Prostate gland (tissue), 2 donors: ENCODE measurements at places on chromosomes 5 and 9. TPM values are rescaled to one million over a fixed set of nuclear protein-coding genes. Genes with fewer than 3 reads are reported as not detected.
A peak's percentile ranks its signal among the peaks of the same experiment; 100 is the strongest.

DNA sequence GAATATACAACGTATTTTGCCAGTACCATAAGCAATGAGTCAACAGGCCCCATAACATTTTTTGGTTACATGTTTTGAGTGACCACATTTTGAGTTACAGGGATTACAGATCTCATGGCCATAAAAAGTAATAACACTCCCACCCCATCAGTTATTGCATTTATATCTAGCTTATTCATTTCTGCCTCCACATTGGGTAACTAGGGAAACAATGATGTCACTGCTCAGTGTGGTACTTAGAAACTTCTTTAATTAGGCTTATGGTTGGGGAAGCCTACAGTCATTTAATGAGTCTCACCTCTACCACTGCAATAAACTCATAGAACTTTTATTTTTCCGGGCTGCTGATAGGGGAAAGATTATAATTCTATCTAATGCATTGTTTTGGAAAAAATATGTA is 39.9 kb upstream of the SMIM15 start:
- no peaks in the 10 kb centered on the region for H3K36me3 ChIP-seq
- no peak for DNase-seq
- no peak overlapping the region for H3K4me3 ChIP-seq
- H3K27me3 ChIP-seq: no peaks in the 10 kb centered on the region
- no peak overlapping the region for H3K27ac ChIP-seq
- H3K4me1 ChIP-seq: no peaks in the 10 kb centered on the region

SPINK5 gene
- 2.6 TPM for total RNA-seq

DNA sequence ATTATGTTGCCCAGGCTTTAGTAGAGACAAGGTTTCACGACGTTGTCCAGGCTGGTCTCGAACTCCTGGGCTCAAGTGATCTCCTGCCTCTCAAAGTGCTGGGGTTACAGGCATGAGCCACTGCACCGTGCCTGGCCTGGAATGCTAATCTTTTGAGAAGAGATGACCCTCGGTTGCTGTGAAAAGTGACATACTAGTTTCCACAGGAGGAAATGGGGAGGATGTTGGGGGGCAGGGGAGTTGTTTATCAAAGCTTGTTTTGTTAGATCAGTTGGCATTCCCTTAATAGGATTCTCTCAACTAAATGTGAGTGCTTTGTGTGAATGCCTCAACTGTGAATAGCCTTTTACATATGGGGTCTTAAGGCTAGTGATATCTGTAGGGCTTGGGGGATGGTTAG is 16.4 kb upstream of the MATR3 start:
- H3K27me3 ChIP-seq: no peaks in the 10 kb centered on the region
- no peaks in the 10 kb centered on the region for H3K36me3 ChIP-seq
- H3K4me3 ChIP-seq: no peak overlapping the region
- H3K27ac ChIP-seq: peak overlapping the region; percentile 45

DNA sequence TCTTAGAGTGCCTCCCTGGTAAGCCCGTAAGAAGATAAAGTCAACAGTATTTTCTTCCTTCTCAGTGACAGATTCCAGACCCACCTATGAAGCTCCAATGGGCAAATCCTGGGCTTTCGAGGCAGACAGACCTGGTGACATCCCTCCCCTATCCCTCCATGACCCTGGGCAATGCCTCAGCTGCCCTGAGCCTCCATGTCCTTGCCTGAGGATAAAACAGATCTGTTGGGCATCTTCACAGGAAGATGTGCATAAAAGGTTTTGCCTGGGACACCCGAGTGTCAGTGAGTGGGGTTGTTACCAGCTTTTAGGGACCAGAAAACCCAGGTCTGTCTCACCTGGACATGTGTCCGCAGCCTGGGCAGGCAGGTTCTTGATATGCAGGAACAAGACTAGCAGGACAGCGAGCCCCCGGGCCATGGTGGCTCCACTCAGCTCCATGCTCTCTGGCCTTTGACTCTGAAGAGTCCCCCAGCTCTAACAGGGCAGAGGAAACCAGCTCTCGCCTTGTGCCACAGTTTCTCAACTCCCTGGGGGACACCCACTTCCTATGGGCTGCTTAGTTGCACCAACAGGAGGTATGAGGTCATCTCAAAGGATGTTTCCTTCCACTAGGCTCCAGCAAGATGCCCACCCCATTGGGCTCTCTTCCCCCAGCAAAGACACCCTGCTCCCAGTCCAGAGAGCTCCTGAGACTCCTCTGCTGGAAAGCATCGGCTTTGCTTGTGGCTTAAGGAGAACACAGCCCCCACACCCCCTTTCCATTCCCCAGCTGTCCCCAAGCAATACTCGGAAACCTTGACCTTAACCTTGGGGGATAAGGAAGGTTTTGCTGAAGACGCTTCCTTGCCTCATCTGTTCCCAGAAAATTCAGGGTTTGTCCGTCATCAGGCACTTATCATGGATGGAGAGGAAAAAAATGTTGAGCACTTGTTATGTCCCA is at the start of gene FCN1:
FCN1 (minus strand) TSS at position 482 of the 943 bp plus-strand sequence; CDS start at position 441, 41 bp downstream.
- H3K4me1 ChIP-seq: no peaks in the 10 kb centered on the region
- no peaks in the 10 kb centered on the region for H3K36me3 ChIP-seq
- no peaks in the 10 kb centered on the region for H3K27me3 ChIP-seq
- H3K27ac ChIP-seq: no peak within 1 kb of the TSS
- DNase-seq: no peak

- no peak overlapping the region for H3K27ac ChIP-seq
- H3K4me3 ChIP-seq: no peak overlapping the region
- H3K4me1 ChIP-seq: no peaks in the 10 kb centered on the region
- H3K36me3 ChIP-seq: no peaks in the 10 kb centered on the region
Measured at GRCh38 chr9:26537211-26537610, 355.4 kb downstream of the CAAP1 start.

SPATA31A3 gene
- not detected for total RNA-seq

GRCh38 chr5:151721812-151722391 is 35.2 kb upstream of the SPARC start:
- H3K27me3 ChIP-seq: no peaks in the 10 kb centered on the region
- no peaks in the 10 kb centered on the region for H3K4me1 ChIP-seq
- H3K27ac ChIP-seq: no peak overlapping the region
- H3K4me3 ChIP-seq: no peak overlapping the region
- no peaks in the 10 kb centered on the region for H3K36me3 ChIP-seq
- no peak for DNase-seq

FAM200C gene
- 6.3 TPM for total RNA-seq

POU5F2 gene
- total RNA-seq: 1.7 TPM

CCDC171 gene
- 2.0 TPM for total RNA-seq

FAM221B gene
- 5.1 TPM for total RNA-seq

GRCh38 chr9:87490907-87491306 is 6.8 kb upstream of the DAPK1 start:
- H3K27ac ChIP-seq: no peak overlapping the region
- H3K36me3 ChIP-seq: no peaks in the 10 kb centered on the region
- DNase-seq: no peak
- no peak overlapping the region for H3K4me3 ChIP-seq
- no peaks in the 10 kb centered on the region for H3K4me1 ChIP-seq
- H3K27me3 ChIP-seq: peaks cover 4% of the 10 kb centered on the region

NRG2 gene
- total RNA-seq: 6.6 TPM

FAM151B gene
- 3.3 TPM for total RNA-seq

DNA sequence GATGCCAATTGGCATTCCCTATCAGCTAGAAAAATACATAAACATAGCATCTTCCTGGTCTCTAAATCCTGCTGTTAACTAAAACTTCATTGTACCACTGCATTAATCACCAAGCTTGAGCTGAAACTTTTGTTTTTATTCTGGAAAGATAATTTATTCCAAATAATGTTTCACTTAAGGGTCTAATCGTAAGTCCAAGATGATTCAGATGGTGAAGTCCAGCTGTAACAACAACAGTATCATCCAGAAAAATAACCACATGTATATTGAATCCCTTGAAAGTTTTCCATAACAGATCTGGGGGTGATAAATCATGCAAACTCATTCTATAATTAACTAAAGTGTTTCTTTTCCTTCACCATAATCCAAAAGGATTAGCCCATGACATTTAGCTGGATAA is 23.9 kb downstream of the RORB start:
- no peaks in the 10 kb centered on the region for H3K4me1 ChIP-seq
- DNase-seq: no peak
- H3K27ac ChIP-seq: no peak overlapping the region
- H3K36me3 ChIP-seq: no peaks in the 10 kb centered on the region
- H3K27me3 ChIP-seq: no peaks in the 10 kb centered on the region
- no peak overlapping the region for H3K4me3 ChIP-seq

EIF4EBP3 gene
- 41.4 TPM for total RNA-seq

DNA sequence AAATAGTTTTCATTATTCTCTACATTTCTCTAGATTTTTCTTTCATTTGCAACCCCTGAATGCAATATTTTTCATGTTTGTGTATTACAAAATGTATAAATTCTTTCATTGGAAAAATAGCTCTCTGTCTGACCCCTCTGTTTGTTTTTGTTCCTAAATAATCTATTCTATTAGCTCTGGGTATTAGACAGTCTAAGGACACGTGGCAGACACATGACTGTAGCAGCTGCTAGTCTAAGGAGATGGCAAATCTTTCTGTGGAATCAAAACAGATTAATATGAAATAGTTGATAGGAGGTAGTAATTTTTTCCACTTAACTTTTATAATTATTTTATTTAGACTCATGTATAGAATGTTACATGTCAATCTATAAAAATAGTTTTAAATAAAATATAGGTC is 21.4 kb upstream of the SPATA9 start:
- no peaks in the 10 kb centered on the region for H3K27me3 ChIP-seq
- H3K27ac ChIP-seq: no peak overlapping the region
- no peak overlapping the region for H3K4me3 ChIP-seq
- no peaks in the 10 kb centered on the region for H3K36me3 ChIP-seq

DNA sequence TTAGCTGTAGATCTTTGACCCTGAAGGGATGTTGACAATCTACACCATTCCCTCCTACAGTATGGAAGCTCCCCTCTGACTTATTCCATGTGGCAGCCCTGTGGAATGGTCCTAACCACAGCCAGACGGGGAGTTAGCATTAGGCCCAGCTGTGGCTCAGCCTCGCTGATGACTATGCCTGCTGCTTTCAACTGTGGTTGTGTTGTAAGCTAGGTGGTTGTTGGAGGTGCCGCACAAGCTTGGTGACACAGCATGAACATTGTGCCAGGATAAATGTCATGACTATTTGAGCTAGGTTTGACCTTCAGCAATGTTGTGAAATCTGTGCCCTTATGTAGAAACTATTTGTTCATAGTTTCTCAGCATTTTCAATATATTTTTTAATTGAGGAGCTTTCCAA is 40.6 kb downstream of the SGCD start:
- H3K4me1 ChIP-seq: no peaks in the 10 kb centered on the region
- no peaks in the 10 kb centered on the region for H3K36me3 ChIP-seq
- H3K4me3 ChIP-seq: no peak overlapping the region
- no peaks in the 10 kb centered on the region for H3K27me3 ChIP-seq
- no peak for DNase-seq
- no peak overlapping the region for H3K27ac ChIP-seq

DNA sequence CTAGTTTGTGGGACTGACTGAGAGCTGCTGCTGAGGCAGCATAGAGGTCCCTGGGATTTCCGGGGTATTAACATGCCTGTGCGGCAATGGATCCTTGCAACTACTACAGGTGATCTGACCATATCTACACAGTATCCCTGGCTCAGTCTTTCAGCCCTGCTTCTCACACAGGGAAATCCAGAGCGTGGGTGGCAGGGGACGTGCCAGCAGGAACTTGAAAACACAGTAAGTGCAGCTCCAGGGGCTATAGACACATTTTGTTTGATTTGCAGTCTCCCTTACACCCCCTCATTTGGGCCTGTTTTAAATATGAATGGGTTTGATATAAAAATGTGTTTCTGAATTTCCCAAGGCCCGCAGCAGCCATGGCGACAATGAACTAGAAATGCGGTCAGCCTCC is 209.5 kb downstream of the DCP2 start:
- no peak overlapping the region for H3K27ac ChIP-seq
- H3K27me3 ChIP-seq: no peaks in the 10 kb centered on the region
- H3K4me3 ChIP-seq: no peak overlapping the region
- no peaks in the 10 kb centered on the region for H3K4me1 ChIP-seq
- H3K36me3 ChIP-seq: no peaks in the 10 kb centered on the region
- no peak for DNase-seq

IFNB1 gene
- not detected for total RNA-seq

- no peak overlapping the region for H3K27ac ChIP-seq
- H3K27me3 ChIP-seq: no peaks in the 10 kb centered on the region
- DNase-seq: no peak
- H3K4me1 ChIP-seq: no peaks in the 10 kb centered on the region
Measured at GRCh38 chr5:110925398-110925797, 146.1 kb upstream of the TSLP start.

DNA sequence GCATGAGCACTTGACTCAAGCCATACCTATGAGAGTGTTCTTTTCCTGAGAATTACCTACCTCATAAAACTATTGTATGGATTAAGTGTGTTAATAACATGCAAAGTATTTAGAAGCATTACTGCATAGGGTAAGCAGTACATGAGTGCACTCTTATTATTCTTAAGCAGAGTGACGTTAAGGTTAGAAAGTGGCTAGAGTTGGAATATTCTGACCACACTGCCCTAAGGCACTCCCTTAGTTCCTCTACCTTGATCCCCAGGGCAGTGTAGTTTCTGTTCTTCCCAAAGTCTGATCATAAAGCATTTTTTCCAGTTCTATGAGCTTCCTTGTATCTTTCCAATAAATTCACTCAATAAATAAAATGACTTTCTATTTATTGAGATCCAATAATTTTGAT is 189.2 kb downstream of the PCSK1 start:
- peaks cover 5% of the 10 kb centered on the region for H3K4me1 ChIP-seq
- peak overlapping the region; percentile 85 for H3K27ac ChIP-seq
- no peaks in the 10 kb centered on the region for H3K27me3 ChIP-seq
- DNase-seq: no peak

GRCh38 chr5:88956416-88956815 is 73.4 kb upstream of the MEF2C start:
- no peaks in the 10 kb centered on the region for H3K27me3 ChIP-seq
- H3K4me3 ChIP-seq: no peak overlapping the region
- H3K36me3 ChIP-seq: no peaks in the 10 kb centered on the region

- H3K4me1 ChIP-seq: no peaks in the 10 kb centered on the region
- no peak for DNase-seq
- H3K4me3 ChIP-seq: no peak overlapping the region
- H3K27me3 ChIP-seq: no peaks in the 10 kb centered on the region
Measured at GRCh38 chr9:120693700-120694008, 20.6 kb downstream of the MEGF9 start.

GRCh38 chr9:83430681-83431080 is 107.5 kb downstream of the FRMD3 start:
- H3K4me1 ChIP-seq: peaks cover 7% of the 10 kb centered on the region
- no peaks in the 10 kb centered on the region for H3K27me3 ChIP-seq
- no peak overlapping the region for H3K4me3 ChIP-seq
- H3K36me3 ChIP-seq: no peaks in the 10 kb centered on the region

DNA sequence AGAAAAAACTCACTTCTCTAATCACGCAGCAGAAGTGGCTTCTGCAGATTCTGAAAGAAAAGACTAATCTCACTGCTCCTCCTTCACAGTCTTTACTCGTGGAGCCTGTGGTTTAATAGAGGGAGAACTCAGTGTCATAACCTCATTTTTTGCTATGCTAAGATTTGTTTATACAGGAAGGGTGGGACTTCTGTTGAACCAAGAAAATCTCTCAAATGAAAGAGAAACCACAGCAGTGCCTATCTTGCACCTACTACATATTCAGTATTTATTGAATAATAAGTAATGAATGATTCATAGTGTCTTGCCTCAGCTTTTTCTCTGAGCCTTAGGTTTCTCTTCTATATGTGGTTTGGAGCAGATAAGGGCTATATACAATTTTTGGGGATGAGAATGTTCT is 136.1 kb upstream of the DMAC1 start:
- H3K27me3 ChIP-seq: no peaks in the 10 kb centered on the region
- no peak overlapping the region for H3K27ac ChIP-seq
- H3K4me1 ChIP-seq: no peaks in the 10 kb centered on the region
- H3K36me3 ChIP-seq: no peaks in the 10 kb centered on the region
- no peak overlapping the region for H3K4me3 ChIP-seq
- DNase-seq: no peak

CARTPT gene
- total RNA-seq: 5.9 TPM

LRRC19 gene
- not detected for total RNA-seq
